ENCODE measurements at places on chromosomes 12 and 14.

DNA sequence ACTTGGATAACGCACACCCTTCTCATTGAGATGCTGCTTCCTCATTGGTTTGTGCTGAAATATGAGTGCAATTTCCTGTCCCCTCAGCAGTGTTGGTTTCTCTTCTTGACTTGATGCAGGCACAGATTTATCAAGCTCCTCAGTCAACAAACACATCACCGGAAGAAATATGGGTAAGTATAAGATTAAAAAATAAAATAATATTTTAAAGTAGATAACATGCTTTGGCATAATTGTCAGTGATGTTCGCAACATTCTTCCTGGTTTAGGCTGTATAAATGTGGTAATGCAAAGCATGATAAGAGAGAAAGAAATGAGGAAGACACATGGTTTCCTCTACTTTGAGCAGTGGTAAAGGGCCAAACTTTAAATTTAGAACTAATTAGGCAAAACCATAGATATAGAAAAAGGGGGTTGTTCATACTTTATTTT, at the start of gene GPR65:
TSS of gene GPR65 (plus strand) at position 86 of the 432 bp plus-strand sequence. CDS start 5,713 bp downstream, outside the sequence.
- DNase-seq: peak; percentile 81

- DNase-seq: no peak
These were observed 452.9 kb downstream of the CCER1 start for GRCh38 chr12:90502070-90502469.

DNA sequence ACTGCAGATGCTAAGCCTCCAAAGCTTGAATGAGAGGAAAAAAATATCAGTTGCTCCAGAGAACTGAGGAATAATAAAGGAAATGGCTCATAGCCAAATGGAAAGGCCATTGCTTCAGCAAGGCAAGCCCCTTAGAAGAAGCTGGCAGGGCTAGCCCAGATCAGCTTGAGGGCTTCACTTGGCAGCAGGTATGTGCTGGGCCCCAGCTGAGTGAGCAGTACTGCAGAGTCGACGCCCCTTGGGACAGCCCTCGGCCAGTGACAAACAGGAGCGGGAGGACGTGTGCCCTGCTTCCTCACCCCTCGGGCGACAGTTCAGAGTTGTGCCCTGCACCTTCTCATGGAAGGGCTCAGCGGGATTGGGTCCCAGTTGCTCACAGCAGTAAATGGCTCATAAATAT, 1031.2 kb upstream of the TMEM132C start:
- no peak for DNase-seq

GRCh38 chr12:49673446-49674317, 33.5 kb downstream of the FMNL3 start:
- no peak for DNase-seq

- no peak for DNase-seq
These were observed 40.0 kb downstream of the ZFYVE1 start for GRCh38 chr14:72986857-72987256.

GRCh38 chr14:53946071-53946403, 10.6 kb downstream of the BMP4 start:
- DNase-seq: no peak

DNA sequence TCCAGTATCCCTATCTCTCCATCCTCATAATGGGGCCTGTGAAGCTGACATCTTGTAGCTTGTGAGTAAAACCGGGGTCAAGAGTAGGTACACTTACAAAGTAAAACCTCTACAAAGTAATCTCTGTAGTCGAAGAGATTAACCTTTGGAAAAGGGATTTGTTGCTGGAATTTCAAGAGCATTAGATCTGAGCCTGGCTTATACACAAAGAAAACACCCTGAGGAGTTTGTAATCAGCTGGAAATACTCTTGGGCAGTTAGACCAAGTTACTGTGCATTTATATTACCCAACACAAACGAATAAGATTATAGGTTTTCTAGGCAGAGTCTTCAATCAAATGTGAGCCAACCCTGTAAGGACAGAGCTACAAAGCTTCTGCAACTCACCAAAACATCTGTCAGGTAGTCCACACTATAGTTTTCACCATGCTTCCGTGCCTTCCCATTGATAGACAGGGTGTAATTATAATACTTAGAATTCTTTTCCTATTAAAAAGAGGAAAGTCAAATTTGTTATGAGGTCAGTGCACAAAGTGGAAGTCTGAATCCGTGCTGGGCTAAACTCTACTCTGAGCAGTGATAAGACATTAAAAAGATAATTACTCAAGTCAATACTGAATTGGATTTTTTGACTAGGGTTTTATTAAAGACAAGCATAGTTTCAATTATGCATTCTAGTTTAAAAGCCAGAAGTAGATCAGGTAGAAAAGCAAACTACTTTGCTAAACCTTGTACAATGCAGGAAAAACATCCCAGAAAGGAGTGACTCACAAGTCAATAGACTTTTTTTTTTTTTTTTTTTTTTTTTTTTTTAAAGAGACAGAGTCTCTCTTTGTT, 14.6 kb downstream of the GNS start:
- DNase-seq: no peak

DNA sequence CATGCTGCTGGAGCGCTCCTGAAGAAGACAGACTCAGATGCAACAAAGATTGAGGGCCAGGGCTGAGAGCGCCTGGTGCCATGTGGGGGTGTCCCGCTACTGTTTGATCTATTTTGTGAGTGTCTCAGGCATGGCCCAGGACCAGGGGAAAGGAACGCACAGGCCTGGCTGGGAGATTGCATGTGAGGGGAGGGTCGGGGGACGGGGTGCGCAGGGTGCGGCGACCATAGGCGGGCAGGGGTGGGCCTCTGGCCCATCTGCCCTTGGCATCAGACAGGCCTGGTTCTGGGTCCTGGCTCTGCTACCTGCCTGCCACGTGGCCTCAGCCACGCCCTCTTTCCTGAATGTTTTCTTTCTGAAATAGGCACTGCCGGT, 47.5 kb downstream of the BEGAIN start:
- no peak for DNase-seq

DNA sequence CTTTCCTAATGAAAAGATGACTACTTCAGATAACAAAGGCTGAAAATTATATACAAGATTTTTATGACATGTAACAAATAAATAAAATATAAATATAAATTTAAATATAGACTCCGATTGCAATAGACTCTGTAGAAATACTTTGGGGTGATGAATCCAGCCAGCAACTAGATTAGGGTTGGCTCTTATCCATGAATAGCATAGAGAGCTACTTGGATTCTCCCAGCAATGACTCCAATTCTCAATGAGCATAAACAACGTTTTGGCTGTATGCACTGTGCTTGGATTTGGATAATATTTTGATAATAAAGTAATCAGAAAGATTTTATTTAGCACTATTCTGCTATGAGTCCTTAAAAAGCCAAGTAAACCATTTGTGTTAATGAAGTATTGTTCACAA, 58.0 kb upstream of the LRFN5 start:
- DNase-seq: no peak

- no peak for DNase-seq
These were observed 81.7 kb upstream of the TMEM263 start for GRCh38 chr12:106873983-106874382.

GRCh38 chr14:69535230-69535848, 39.3 kb downstream of the CCDC177 start:
- no peak for DNase-seq

DNA sequence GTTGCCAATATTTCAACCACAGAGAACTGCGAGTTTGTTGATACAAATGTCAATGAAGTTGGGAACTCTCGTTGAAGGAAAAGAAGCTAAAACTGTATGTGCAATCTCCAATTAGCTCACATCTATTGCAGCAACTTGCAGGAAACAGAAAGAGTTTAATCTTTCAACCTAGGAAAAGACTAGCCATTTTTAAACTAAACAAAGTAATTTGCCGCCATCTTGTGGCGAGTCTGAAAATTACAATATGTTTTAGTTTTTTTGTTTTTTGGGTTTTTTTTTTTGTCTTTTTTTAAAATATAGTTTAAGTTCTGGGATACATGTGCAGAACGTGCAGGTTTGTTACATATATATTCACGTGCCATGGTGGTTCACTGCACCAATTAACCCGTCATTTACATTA, 131.2 kb upstream of the FOXG1 start:
- no peak for DNase-seq

- no peak for DNase-seq
These were observed 91.1 kb downstream of the IRF2BPL start for GRCh38 chr14:76937181-76938091.

DNA sequence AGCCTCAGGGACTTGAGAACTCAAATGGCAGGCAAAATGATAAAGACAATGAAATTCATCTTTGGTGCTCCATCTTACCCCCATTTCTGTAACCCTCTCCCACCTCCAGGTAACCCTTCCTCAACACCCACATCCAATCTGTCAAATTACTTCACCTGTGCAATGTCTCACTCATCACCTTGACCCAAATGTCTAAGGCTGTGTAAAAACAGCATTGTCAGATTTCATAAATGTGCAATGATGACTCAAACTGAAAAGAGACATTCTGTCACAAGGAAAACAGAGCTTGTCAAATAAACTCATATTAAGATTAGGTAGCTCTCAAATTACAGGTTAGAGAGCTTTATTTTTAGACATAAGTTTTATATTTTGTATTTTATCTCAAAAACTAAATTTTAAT, 19.9 kb upstream of the COCH start:
- no peak for DNase-seq

- no peak for DNase-seq
These were observed 42.5 kb downstream of the JDP2 start for GRCh38 chr14:75470238-75470797.

GRCh38 chr12:49537231-49537751, 1.5 kb upstream of the KCNH3 start:
- no peak for DNase-seq

DNA sequence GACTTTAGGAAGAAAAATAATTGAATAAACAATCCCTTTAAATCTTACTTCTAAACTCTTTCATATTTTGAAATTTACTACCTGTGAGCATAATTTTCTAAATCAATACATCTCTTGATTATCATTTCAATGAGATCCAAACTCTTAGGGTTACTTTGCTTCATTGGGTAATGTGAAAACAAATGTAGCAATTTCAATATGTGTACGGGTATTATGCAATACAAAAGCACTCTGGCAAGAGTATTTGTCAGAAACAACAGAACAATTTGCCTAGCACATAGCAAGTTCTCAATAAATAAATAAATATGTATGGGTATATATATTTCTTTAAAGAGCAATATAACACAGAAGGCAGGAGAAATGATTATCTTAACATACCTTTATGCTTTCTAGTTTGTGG, 77.1 kb downstream of the PLEKHG7 start:
- no peak for DNase-seq

GRCh38 chr12:8661751-8662150, 875 bp downstream of the MFAP5 start:
- no peak for DNase-seq

DNA sequence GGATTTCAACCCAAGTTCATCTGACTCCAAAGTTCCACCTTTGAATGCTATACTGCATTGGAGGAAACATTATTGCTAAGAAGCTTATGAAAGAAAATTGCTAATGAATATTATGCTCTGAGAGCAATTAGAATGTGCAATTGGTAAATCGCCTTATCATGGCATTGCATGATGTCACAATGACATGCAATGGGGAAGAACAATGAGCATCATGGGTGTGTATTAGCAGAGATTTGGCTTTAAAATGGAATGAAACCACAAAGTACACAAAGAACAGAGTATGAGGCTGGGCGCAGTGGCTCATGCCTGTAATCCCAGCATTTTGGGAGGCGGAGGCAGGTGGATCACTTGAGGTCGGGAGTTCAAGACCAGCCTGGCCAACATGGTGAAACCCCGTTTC, 34.7 kb downstream of the FOS start:
- no peak for DNase-seq

DNA sequence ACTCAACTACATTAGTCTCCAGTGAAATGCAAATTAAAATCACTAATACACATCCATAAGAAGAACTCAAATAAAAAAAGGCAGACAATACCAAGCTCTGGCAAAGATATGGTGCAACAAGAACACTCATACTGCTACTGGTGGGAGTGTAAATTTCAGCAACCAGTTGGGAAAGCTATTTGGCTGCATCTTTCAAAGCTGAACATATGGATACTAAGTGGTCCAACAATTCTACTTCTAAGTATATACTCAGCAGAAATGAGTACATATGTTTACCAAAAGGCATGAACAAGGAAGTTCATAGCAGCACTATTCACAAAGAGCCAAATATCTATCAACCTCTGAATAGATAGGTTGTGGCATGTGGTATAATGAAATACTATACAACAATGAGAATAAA, 27.3 kb downstream of the CAPS2 start:
- no peak for DNase-seq

DNA sequence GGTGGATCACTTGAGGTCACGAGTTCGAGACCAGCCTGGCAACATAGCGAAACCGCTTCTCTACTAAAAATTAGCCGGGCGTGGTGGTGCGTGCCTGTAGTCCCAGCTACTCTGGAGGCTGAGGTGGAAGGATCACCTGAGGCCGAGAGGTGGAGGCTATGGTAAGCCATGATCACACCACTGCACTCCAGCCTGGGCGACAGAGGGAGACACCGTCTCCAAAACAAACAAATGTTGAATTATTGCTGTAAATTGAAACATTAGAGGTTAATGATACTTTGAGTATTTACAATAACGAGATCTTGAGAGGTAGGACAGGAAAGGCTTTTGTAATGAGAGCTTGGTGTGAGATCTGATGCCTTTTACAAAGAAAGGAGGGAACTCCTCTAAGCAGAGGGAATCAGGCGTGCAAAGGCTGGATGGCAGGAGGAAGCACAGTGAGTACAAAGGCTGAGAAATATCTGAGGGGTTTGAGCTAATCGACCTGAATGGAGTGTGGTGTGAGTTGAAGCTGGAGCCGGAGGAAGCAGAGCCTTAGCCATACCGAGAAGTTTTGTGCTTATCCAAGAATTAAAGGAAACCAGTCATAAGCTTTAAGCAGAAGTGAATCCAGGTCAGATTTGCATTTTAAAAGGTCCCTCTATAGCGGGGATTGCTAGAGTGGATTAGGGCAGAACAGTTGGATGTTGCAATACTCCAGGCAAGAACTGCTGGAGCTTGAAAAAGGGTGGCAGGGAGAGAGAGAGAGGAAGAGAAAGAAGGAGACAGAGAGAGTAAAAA, 1.1 kb downstream of the RHNO1 start:
- peak; percentile 7 for DNase-seq

- DNase-seq: peak; percentile 76
These were observed at the start of gene FAM234B for GRCh38 chr12:13044002-13044905. FAM234B (plus strand) TSS chr12:13044381; CDS start chr12:13044404, 23 bp downstream.

DNA sequence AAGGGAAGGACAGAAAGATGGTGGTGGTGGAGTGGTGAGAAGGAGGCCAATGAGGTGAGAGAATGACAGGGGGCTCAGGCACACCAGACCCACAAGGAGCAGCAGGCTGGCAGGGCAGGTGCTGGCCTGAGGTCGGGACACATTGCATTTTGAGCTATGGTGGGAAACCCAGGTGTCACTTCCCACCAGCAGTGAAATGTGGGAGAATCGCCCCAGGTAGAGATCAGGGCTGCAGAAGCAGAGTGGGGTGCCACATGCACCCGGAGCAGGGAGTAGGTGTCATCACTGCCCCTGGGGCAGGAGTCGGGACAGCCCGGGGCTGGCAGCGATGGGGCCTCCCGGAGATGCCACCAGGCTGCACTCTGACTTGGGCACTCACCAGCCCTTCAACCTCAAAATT, 315.8 kb downstream of the BCL11B start:
- DNase-seq: no peak

DNA sequence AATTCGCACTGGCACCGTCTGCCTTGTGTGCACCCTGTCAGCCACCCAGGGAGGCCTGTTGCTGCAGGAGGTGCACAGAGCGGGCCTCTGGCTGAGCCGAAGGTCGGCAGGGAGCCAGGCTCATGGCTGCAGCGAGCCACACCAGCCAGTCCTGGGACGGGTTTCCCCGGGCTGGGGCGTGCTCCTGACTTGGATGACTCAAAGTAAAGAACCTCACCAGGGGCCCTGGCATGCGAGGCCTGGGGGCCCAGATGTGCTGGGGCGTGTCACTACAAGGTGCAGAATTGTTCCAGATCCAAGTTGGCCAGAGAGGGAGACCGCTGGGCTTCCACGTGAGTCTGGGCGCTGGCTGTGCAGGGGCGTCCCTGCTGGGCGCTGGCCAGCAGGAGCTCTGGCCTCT, 34.5 kb downstream of the FBRSL1 start:
- no peak for DNase-seq

Measured in CD4-positive, alpha-beta T cell treated with Interleukin-1 beta for 1 hour (primary cell).